ENCODE measurements at places on chromosomes 6 and 20.

GRCh38 chr6:157090736-157091135 lies 232.6 kb downstream of the TMEM242 start:
- H3K36me3 ChIP-seq: peaks cover 18% of the 10 kb centered on the region
- H3K27ac ChIP-seq: no peak overlapping the region
- DNase-seq: no peak

- DNase-seq: no peak
- H3K4me1 ChIP-seq: peaks cover 2% of the 10 kb centered on the region
- H3K4me3 ChIP-seq: no peak overlapping the region
- H3K27ac ChIP-seq: no peak overlapping the region
- peaks cover 2% of the 10 kb centered on the region for H3K36me3 ChIP-seq
- H3K27me3 ChIP-seq: peaks cover 8% of the 10 kb centered on the region
Observed at GRCh38 chr6:25883536-25883935, 9.5 kb upstream of the SLC17A3 start.

GRCh38 chr6:33071569-33071968 lies 1.9 kb downstream of the HLA-DPA1 start:
- H3K27ac ChIP-seq: no peak overlapping the region
- H3K4me3 ChIP-seq: peak overlapping the region; percentile 25
- peaks cover 25% of the 10 kb centered on the region for H3K4me1 ChIP-seq
- peaks cover 5% of the 10 kb centered on the region for H3K36me3 ChIP-seq
- DNase-seq: no peak
- H3K27me3 ChIP-seq: peaks cover 4% of the 10 kb centered on the region

GRCh38 chr6:32086661-32087573 lies 22.2 kb downstream of the TNXB start:
- peak; percentile 55 for DNase-seq
- H3K27ac ChIP-seq: no peak overlapping the region
- H3K36me3 ChIP-seq: no peaks in the 10 kb centered on the region
- H3K4me1 ChIP-seq: peaks cover 11% of the 10 kb centered on the region

DNA sequence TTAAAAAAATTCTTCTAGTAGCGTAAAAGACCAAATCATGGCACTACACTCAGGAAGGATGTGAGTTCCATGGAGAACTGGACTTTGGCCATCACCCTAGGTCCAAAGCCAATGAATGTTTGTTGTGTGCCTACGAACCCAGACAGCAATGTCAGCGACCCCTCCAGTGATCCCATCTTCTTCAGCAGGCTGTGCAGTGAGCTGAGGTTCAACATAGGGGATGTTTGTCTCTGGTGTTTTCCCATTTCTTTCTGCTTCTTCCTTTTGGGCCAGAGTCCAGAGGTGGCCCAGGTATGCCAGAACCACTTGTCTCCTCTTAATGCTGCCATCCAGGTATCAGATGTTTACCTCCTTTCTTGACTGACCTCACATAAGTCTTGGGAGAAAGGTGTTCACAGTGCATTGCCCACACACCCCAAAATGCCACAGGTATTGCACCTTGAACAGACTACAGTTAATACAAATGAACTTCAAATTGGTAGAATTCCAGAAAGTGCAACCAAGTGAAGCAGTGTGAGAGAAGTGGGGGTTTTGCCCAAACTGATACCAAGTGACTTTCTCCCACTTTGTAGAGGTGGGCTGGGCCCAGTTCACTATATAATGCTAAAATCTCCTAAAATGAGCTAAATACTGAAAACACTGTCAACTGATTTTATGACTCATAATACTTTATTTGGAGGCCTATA lies 14.1 kb downstream of the KIZ start:
- H3K4me1 ChIP-seq: peaks cover 1% of the 10 kb centered on the region
- H3K27ac ChIP-seq: no peak overlapping the region
- H3K4me3 ChIP-seq: no peak overlapping the region
- no peaks in the 10 kb centered on the region for H3K27me3 ChIP-seq
- no peak for DNase-seq
- peaks cover 6% of the 10 kb centered on the region for H3K36me3 ChIP-seq

- no peak overlapping the region for H3K27ac ChIP-seq
- no peak overlapping the region for H3K4me3 ChIP-seq
- no peak for DNase-seq
- H3K36me3 ChIP-seq: no peaks in the 10 kb centered on the region
- H3K4me1 ChIP-seq: peaks cover 7% of the 10 kb centered on the region
Observed at GRCh38 chr6:123806561-123806960, 2.9 kb downstream of the NKAIN2 start.

DNA sequence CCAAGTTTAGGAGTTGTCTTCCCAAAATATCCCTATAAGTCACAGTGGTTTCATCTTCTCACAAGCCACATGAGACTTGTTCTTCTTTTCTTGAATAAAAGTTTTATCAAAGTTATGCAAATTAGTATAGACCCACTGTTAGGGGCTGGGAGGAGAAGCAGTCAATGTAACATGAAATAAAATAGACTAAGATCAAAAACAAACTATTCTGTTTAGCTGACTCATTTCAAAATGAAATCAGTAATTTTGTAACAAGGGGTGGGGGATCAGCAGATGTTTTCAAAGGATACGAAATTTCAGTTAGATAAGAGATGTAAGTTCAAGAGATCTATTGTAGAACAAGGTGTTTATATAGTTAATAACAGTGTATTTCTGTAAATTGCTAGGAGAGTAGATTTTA lies 339.6 kb upstream of the PRDM1 start:
- no peak overlapping the region for H3K27ac ChIP-seq
- peaks cover 16% of the 10 kb centered on the region for H3K27me3 ChIP-seq
- no peaks in the 10 kb centered on the region for H3K36me3 ChIP-seq
- no peak for DNase-seq
- peaks cover 2% of the 10 kb centered on the region for H3K4me1 ChIP-seq

- peak; percentile 36 for DNase-seq
- no peaks in the 10 kb centered on the region for H3K27me3 ChIP-seq
- H3K36me3 ChIP-seq: peaks cover 26% of the 10 kb centered on the region
- H3K27ac ChIP-seq: no peak overlapping the region
- no peaks in the 10 kb centered on the region for H3K4me1 ChIP-seq
Observed at GRCh38 chr6:152206072-152206818, 398.8 kb downstream of the ESR1 start.

Data from activated naive CD8-positive, alpha-beta T cell treated with anti-CD3 and anti-CD28 coated beads for 36 hours (primary cell).